ENCODE measurements at places on chromosomes 12 and 14. TPM values are rescaled to one million over a fixed set of nuclear protein-coding genes. Genes with fewer than 3 reads are reported as not detected.

SMIM41 gene
- total RNA-seq = not detected

COX8C gene
- total RNA-seq = not detected

EGLN3 gene
- 23.6 TPM for total RNA-seq

HOXC10 gene
- total RNA-seq = 1.4 TPM

SLC22A17 gene
- not detected for total RNA-seq

RNF212B gene
- total RNA-seq = not detected

ADSS1 gene
- total RNA-seq = 5.8 TPM

OR11H7 gene
- total RNA-seq = not detected

DNA sequence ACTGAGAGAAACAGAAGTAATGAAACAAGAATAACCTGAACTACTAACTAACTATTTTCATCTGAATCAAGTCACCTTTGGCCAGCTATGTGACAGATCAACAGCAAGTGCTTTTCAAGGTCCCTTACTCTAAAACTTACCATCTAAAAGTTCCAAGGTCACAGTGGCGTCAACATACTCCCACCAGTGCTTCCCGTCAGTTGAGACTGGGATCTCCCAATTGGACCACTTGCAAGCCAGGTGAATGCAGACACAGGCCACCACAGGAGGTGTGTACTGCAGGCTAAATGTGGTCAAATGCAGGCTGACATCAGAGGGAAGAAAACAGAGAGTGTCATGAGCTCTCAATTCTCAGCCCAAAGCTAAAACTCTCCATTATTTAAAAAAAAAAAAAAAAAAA is 13.8 kb upstream of the KANSL2 start:
- H3K4me1 ChIP-seq = no peaks in the 10 kb centered on the region
- H3K4me3 ChIP-seq = no peak overlapping the region
- H3K36me3 ChIP-seq = peaks cover 45% of the 10 kb centered on the region

GRCh38 chr12:67818459-67818903 is 169.9 kb downstream of the DYRK2 start:
- H3K36me3 ChIP-seq = no peaks in the 10 kb centered on the region
- no peak overlapping the region for H3K27ac ChIP-seq
- H3K4me1 ChIP-seq = no peaks in the 10 kb centered on the region

DNA sequence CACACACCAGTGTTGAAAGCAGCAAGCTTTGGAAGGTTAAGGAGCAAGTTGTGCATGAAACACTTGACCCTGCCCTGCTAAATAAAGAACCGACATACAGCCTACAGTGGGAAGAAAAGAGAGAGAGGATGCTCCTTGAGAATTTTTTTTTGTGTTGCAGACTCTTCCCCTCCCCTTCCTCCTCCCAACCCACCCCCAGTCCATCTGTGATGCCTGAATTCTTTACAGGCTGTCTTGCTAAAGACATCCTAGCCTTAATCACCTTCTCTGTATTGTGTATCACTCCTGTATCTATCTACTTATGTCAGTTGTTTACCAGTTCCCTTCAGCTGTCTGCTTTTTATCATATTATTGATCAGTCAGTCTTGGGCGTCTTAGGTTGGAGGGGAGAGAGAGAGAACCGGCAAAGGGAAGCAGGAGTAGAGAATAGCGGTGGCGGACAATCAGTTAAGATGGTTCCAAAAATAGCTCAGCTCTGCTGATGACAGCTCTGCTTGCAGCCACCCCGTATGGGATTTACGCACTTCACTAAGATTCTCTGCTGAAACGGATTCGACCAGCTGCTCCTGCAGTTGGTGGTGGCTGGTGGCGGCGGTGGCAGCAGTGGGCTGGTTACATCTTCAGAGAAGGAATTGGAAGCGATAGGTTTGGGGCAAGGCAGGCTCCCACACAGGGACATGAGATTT is 664.7 kb downstream of the NRXN3 start:
- H3K4me3 ChIP-seq = no peak overlapping the region
- no peaks in the 10 kb centered on the region for H3K4me1 ChIP-seq
- H3K36me3 ChIP-seq = no peaks in the 10 kb centered on the region
- peaks cover 5% of the 10 kb centered on the region for H3K27me3 ChIP-seq

- H3K27ac ChIP-seq = no peak overlapping the region
- DNase-seq = no peak
- no peaks in the 10 kb centered on the region for H3K4me1 ChIP-seq
- H3K36me3 ChIP-seq = no peaks in the 10 kb centered on the region
- H3K27me3 ChIP-seq = no peaks in the 10 kb centered on the region
- no peak overlapping the region for H3K4me3 ChIP-seq
These were observed 343.4 kb upstream of the PRICKLE1 start for GRCh38 chr12:42932936-42933335.

- H3K36me3 ChIP-seq = no peaks in the 10 kb centered on the region
- H3K27ac ChIP-seq = no peak overlapping the region
- no peaks in the 10 kb centered on the region for H3K27me3 ChIP-seq
- no peak for DNase-seq
- no peaks in the 10 kb centered on the region for H3K4me1 ChIP-seq
These were observed 10.5 kb downstream of the RNASE10 start for GRCh38 chr14:20515846-20516245.

- H3K36me3 ChIP-seq = no peaks in the 10 kb centered on the region
- H3K27me3 ChIP-seq = no peaks in the 10 kb centered on the region
- DNase-seq = no peak
These were observed 74.9 kb downstream of the ALG10 start for GRCh38 chr12:34097213-34097612.

DNA sequence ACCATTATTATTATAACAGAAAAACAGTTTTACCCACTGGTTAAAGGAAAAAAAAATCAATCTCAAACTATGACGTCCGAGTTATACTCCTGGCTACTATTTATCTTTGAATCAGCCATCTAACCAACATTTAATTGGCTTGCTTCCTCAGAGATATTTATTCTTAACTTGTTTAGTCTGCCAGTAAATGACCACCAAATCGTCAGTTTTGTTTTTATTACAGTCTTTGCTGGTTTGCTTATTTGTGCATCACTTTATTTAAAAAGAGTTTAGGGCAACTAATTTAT is 71.2 kb downstream of the RASSF8 start:
- H3K36me3 ChIP-seq = no peaks in the 10 kb centered on the region
- H3K27ac ChIP-seq = no peak overlapping the region
- no peak for DNase-seq
- H3K4me3 ChIP-seq = no peak overlapping the region
